Neural progenitor cell (in vitro differentiated cells): ENCODE measurements at places on chromosomes 4 and X. TPM values are rescaled to one million over a fixed set of nuclear protein-coding genes. Genes with fewer than 3 reads are reported as not detected.

GRCh38 chr4:138938366-138938690 is 77.3 kb upstream of the NOCT start:
- no peak overlapping the region for H3K4me3 ChIP-seq
- peaks cover 15% of the 10 kb centered on the region for H3K4me1 ChIP-seq
- no peak overlapping the region for H3K27ac ChIP-seq
- H3K36me3 ChIP-seq = no peaks in the 10 kb centered on the region

DNA sequence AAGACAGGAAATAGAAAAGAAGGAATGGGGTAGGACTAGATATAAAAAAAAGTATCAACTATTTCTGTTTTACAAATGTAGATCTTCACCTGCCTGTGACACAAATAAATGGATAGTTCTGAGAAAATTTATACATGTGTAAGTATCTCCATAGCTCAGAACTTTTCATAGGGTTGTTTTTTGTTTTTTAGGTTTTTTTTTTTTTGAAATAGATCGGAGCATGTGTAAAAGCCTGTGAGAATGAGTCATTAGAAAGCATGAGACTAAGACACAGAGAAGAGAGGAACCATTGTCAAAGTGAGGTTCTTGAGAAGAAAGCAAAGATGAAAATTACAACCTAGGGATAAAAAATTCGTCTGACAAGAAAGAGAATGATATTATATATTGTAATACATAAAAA is 481.6 kb downstream of the PABPC4L start:
- no peaks in the 10 kb centered on the region for H3K27me3 ChIP-seq
- no peak overlapping the region for H3K4me3 ChIP-seq
- no peak overlapping the region for H3K27ac ChIP-seq
- H3K36me3 ChIP-seq = no peaks in the 10 kb centered on the region

DNA sequence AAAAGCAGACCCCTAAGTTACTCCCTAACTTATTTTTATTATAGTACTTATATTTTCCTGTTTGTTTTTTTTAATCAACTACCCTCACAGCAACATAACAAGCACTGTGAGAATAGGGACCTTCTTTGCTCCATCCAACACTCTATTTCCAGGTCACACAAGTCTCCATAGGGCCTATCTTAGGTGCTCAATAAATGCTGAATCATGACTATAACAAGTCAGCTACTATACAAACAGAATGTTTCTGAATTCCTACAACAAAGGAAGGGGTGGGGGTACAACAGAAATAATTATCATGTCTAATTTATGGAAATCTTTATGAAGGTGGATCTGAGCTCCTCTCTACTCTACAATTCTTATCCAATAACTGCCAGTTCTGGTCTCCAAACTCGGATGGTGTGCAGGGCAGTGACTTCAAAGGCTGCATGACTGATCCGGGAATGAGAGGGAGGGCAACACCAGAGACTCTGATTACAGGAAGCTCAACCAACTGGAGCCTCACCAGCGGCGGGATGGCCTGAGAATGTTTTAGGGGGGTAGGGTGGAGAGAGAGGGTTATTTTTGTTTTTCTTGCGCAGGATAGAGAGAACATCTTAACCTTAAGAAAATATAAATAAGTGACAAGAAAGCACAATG is 71.1 kb downstream of the HADH start:
- DNase-seq = no peak
- no peak overlapping the region for H3K27ac ChIP-seq
- H3K4me3 ChIP-seq = no peak overlapping the region
- H3K27me3 ChIP-seq = no peaks in the 10 kb centered on the region
- no peaks in the 10 kb centered on the region for H3K4me1 ChIP-seq

DNA sequence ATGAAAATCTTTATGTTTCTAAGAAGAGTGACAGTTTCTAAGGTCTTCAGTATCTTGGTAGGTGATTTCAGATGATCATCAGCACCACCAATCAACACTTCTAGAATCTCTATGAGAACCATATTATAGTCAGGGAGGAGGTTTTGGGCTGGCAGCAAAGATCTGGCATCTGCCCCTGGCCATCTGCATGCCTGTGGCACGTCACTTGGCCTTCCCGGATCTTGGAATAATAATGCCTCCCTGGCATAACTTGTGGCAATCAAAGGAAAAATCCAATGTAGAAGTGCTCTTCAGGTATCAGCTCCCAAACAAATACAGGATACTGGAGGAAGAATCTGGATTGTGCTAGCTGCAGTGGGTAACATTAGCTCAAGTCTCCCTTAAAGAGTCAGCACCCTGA is 57.3 kb downstream of the RASL11B start:
- H3K27me3 ChIP-seq = peaks cover 11% of the 10 kb centered on the region
- H3K4me1 ChIP-seq = peaks cover 5% of the 10 kb centered on the region
- no peak overlapping the region for H3K4me3 ChIP-seq
- H3K36me3 ChIP-seq = no peaks in the 10 kb centered on the region
- DNase-seq = no peak

- H3K4me1 ChIP-seq = peaks cover 10% of the 10 kb centered on the region
- H3K36me3 ChIP-seq = no peaks in the 10 kb centered on the region
- no peak overlapping the region for H3K4me3 ChIP-seq
- H3K27ac ChIP-seq = no peak overlapping the region
- no peak for DNase-seq
Measured at GRCh38 chr4:38146383-38146782, 186.2 kb downstream of the PTTG2 start.

The FAM47A gene
- not detected in 2 replicates for total RNA-seq
